COR-L47 (cell line): ENCODE measurements at places on chromosomes 3 and 15.
A peak's percentile ranks its signal among the peaks of the same experiment; 100 is the strongest.

GRCh38 chr15:32730677-32731654 is 13.2 kb downstream of the GREM1 start:
- DNase-seq: no peak

- no peak for DNase-seq
Measured at GRCh38 chr3:94909726-94910125, 846.9 kb downstream of the NSUN3 start.

- peak; percentile 92 for DNase-seq
Measured at GRCh38 chr15:91022075-91022831, at the start of gene VPS33B. TSS of gene VPS33B (minus strand) at chr15:91022594. CDS start at chr15:91022249, 345 bp downstream.

GRCh38 chr3:66398228-66399025 is 102.4 kb downstream of the LRIG1 start:
- DNase-seq: peak; percentile 18

DNA sequence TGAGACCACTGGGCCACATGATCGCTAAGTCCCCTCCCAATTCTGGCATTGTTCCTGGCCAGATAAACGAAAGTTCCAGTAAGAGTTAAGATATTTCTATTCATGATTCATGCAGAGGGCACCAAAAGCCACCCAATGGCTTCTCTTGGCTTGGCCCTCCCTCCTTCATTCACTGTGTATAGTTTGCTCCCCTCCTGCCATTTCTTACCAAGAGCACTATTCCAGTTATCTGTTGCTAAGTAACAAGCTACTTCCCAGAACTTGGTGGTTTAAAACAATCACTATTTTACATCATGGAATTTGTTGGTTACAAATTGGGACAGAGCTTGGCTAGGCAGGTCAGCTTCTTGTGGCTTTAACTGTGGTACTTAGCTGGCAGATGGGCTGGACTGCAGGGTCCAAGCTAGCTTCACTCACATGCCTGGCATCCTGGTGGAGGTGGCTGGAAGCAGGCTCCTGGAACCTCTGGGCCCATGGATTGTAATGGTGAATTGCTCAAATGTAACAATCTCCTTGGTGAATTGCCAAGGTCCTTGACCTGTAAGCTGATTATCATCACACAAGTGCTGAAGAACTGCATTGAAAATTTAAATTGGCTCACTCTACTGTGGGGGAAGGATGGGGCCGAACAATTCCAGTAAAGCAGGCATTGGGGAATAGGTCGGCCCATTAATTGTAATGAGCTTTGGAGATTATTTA is 16.6 kb downstream of the EAF1 start:
- no peak for DNase-seq

- DNase-seq: no peak
Measured at GRCh38 chr3:46695177-46695961, 1.9 kb upstream of the ALS2CL start.
